Bronchial epithelial cell (primary cell): ENCODE measurements at places on chromosomes 7 and 10.

GRCh38 chr7:133300811-133301210 is 47.9 kb downstream of the EXOC4 start:
- no peak for DNase-seq

- DNase-seq, result no peak
Measured at GRCh38 chr10:79244841-79245504, 102.3 kb upstream of the PPIF start.

- no peak for DNase-seq
Measured at GRCh38 chr7:43004082-43004481, 71.9 kb downstream of the MRPL32 start.

DNA sequence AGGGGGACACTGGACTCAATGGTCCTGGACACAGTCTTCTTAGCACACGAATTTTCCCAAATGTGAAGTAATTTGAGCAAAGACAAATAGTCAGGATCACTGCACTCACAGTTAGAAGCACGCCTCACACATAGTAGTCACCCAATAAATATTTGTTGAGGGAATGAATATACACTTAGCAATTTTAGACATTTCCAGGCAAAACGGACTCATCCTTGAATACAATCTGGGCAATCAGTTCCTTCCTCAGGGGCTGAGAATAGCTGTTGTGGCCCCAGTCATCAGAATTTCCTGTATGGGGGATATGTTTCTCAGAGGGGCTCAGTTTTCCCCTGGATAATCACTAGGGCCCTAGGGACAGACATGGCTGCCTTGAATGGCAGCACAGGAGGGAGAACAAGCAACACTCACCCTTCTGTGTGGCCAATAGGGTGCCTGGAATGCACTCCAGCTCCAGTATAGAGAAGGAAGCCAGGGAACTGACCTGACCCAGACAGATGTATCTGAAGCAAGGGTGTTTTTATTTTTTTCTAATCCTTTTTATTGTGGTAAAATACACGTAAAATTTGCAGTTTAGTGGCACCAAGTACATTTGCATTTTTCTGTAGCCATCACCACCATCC is 282.7 kb upstream of the ZNF32 start:
- DNase-seq, result no peak

DNA sequence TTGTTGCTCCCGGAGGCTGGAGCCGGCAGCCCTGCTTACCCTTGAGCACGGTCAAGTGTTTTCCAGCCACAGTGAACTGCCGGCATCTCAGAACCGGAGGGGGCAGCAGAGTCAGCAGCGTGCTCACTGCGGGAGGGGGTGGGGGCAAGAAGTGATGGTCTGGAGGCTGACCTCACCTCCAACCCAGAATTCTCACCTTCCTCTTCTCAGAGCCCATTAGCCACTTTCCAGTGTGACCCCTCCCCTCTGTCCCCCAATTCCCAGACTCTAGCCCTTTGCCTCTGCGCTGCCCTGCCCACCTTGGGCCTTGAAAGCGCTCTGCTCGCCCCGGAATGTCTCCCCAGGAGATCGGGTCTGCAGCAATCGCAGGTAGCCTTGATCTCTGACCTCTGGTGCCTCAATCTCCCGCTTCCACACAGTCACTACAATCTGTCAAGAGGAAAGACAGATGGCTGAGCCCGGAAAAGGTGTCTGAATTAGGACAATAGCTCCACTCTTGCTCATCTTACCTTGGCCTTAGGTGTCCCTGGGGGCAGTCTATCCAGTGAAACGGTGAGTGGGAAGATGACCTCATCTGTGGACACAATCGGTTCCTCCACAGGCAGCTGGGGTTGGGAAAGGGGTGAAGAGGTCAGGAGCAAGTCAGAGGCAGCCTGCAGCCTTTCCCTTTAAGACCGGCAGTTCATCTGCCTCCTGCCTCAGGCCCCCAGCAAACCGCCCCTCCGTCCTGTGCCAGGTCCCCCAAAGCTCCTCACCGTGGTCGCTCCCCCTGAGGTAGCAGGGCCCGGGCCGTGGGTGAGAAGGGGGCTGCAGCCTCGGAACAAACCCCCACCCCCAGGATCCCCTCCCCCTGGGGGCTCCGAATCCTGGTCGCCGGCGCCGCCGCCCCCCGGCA is 942 bp downstream of the TRAPPC14 start:
- peak; percentile 78 for DNase-seq

DNA sequence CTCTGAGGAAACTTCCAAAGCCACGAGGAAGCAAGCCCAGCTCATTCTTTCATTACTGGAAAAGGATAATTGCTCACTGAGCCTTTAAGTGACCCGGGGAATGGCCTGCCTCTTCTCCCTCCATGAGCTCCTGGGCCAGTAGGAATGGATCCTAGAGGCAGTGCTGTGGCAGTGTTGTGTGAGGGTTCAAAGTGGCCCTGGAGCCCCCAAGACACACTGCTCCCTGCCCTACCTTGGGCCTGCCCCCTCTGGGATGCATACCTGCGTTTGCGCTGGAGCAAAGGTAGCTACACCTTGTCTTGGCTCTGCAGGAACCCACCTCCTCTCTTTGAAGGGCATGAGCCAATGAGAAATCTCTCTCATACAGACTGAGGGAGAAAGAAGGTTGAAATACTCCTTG is 115.8 kb upstream of the ANLN start:
- no peak for DNase-seq

GRCh38 chr10:9922126-9922870 is 1095.4 kb upstream of the CELF2 start:
- DNase-seq, result no peak

DNA sequence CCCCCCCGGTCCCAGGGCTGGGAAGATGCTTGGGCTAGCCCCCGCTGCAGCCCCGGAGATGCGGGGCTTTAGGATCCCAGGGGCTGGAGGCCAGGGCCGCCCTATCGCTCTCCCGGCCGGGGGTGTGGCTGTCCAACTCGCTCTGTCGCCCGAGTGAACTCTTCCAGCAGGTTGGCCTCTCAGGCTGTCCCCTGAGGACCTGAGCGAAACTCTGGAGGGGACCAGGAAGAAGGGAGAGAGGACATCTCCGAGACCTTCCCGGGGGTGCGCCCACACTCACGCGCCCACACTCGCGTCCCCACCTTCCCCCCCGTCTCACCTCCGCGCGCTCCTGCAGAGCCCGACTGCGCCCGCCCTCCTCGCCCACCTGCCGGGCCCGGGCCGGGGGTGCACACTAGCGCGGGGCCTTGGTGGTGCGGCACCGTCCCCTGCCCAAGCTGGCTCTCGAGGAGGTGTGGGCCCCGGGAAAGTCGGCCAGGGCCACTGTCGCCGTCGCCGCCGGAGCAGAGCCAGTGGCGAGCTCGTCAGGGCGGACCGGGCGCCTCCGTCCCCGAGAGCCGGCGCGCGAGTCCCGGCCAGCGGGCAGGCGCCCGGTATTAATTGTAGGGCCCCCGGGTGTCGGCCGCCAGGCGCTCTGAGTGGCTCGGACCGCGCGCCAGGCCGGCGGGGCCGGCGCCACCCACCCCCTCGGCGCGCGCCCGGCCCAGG is 101.7 kb upstream of the SVIL start:
- DNase-seq, result no peak

- DNase-seq, result no peak
Measured at GRCh38 chr7:156614434-156615264, 25.9 kb upstream of the RNF32 start.

DNA sequence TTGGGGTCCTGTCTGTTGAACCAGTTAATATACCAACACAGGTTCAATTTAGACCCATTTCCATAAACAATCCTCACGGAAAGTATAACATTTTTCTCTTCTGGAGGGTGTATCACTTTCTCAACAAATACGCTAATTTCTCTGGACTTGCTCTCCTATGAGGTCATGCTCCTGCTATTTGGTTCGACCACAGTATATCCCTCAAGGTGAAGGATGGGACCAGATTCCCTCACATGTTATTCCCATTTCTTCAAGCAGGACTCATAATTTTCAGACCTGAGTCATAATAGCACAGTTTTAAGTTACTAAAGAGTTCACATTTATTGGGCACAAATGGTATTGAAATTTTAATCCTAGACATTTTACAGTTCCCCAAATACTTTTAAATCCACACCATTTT is 57.2 kb downstream of the ADAM12 start:
- peak; percentile 23 for DNase-seq
